Stimulated activated effector memory CD8-positive, alpha-beta T cell treated with anti-CD3 and anti-CD28 coated beads, Interleukin-12 subunit alpha, Interleukin-12 subunit beta, amount 100 ng/mL, for 72 hours (primary cell): ENCODE measurements at places on chromosomes 16 and 17.

- no peak for DNase-seq
These were observed 2.2 kb downstream of the RASD1 start for GRCh38 chr17:17493986-17494466.

DNA sequence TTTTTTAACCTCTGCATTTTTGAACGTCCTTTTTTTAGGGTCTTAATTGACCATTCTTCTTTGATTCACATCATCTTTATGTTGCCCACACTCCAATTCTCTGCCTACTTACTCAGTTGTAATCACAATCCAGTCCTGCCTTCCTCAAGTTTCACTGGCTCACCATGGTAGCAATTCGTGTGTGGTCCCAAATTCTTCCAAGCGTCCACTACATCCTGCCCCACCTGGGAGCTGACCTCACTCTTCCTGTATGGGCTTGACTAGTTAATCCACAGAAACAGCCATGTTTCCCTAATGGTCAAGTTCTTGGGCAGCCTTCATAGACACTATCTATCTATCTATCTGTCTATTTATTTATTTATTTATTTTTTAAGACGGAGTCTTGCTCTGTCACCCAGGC, 7.1 kb downstream of the TLCD2 start:
- no peak for DNase-seq

DNA sequence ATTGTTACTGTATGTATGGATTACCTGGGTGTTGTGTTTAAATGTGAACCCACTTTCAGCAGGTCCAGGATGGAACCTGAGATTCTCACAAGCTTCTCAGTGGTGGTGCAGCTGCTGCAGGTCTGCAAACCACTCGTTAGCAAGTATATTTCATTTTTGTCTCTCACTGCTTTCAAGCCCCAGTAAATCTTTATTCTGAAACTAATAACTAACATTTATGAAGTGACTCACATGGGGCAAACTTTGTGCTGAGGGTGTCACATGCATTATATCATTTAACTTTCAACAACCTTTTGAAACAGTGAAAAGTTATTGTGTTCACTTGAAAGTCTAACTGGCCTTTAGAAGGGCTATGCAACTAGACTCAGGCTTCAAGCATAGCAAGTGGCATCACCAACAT, 98.9 kb upstream of the DYNLRB2 start:
- DNase-seq, result no peak

GRCh38 chr16:27311448-27311830, 2.3 kb upstream of the IL4R start:
- no peak for DNase-seq

DNA sequence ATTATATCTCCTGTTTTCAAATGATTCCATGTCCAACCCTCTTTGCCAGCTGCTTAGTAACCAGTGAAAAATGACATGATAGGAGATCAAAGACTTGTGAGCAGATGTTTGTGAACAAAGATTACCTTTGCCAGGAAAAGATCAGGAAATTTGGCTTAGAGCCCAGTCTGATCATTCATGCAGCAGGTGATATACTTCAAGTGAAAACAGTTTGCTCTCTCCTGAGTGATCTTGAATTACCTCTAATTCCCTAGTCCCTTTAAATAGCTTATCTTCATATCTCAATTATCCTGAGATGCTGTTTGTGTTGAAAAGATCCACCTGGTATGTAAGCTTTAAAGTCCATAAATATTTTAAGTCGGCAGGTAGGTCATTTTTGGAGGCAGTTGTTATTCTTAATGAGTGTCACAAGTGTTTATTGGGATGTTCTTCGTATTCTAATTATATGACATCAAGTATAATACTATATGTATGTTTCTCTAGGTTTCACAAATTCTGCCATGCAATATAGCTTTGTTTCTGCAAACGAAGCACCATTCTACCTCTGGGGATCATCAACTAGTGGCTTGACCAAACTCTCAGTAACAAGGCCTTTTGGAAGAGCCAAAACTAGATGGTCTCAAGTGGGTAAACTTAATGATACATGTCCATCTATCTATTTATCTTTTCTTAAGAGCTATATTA, 13.2 kb upstream of the VPS35L start:
- DNase-seq, result no peak

- DNase-seq, result peak; percentile 33
These were observed 15.0 kb downstream of the HASPIN start for GRCh38 chr17:3738562-3739295.

DNA sequence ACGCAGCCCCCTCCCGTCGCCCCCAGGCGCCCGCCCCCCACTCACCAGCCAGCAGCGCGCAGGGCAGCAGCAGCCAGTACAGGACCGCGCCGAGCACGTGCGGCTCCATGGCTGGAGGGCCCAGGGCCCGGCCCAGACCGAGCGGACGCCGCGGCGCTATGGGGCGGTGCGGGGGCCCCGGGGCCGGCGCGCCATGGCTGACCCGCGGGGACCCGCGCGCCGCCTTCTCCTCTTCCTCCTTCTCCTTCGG, 239 bp downstream of the PIEZO1 start:
- no peak for DNase-seq

- no peak for DNase-seq
These were observed 5.5 kb downstream of the JMJD6 start for GRCh38 chr17:76720941-76721340.

GRCh38 chr17:77479372-77480198, 338.8 kb downstream of the SEC14L1 start:
- DNase-seq, result no peak

- no peak for DNase-seq
These were observed 355.1 kb upstream of the MON1B start for GRCh38 chr16:76835779-76836300.

- DNase-seq, result no peak
These were observed 1.7 kb downstream of the RPRML start for GRCh38 chr17:46977348-46977747.

GRCh38 chr17:40451420-40451819, 8.2 kb downstream of the IGFBP4 start:
- DNase-seq, result no peak

- no peak for DNase-seq
These were observed 1.9 kb upstream of the STUB1 start for GRCh38 chr16:678209-678857.

DNA sequence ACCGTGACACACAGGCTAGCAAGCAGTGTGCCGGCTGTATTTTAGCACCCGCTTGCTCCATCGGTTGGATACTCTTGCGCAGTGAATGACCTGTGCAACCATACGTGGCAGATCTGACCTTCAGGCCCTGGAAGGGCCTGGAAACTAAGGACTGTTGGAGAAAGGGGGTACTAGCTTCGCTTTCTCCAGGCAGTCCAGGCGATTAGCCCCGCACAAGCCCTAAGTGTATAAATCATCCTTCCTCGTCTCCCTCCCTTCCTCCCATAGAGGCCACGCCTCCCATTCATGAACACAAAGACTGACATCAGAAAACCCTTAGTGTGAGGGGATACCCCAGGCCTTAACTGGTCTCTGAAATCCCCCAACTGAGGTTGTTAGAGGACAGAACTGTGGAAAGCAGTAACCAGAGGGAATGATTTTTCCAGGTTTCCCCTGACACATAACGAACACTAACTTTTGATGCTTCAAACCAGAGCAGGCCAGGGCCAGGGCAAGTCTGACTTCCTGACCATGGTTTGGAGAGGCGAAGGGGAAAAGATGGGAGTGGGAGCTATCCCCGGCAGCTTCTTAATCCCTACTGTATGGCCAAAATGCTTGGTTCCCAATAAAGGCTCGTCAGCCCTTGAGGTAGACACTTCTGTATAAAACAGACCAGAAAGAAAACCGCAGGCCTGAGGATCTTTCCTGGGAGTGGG, 1.4 kb upstream of the DYNLL2 start:
- DNase-seq, result peak; percentile 46

DNA sequence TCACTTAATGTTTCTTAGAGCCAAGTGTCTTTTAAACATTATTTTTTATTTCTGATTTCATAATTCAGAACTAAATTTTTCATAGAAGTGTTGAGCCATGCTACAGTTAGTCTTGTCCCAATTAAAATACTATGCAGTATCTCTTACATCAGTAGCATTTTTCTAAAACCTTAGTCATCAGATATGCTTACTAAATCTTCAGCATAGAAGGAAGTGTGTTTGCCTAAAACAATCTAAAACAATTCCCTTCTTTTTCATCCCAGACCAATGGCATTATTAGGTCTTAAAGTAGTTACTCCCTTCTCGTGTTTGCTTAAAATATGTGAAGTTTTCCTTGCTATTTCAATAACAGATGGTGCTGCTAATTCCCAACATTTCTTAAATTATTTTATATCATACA, 13.6 kb upstream of the BCAS3 start:
- no peak for DNase-seq
